ENCODE measurements at places on chromosomes 2 and 18.

DNA sequence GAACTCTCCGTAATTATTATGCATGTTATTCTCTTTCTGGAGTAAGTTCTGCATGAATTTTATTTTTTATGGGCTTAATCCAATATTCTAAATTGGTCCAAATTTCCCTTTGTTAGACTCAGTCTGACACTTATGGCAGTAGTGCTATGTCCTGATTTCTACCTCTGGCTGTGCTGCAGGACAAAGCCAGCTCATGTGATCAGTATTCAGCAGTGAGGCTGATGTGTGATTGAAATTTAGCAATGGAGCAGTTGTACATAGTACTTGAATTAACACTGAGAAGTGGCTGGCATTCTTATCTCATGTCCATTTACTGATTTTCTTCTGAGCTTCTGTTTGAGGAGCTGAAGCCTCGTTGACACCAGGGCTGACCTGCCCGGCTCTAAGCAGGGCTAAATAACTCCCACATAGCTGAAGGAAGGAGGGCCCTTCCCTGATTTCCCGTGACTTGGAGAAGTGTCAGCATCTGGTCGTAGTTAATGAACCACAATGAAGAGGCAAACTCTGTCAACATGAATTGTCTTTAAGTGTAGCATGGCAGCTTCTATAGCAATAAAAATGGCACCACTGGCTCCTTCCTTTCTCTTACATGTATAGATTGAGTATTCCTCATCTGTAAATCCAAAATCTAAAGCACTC lies 159.0 kb upstream of the RASGRP3 start:
- DNase-seq, result no peak

DNA sequence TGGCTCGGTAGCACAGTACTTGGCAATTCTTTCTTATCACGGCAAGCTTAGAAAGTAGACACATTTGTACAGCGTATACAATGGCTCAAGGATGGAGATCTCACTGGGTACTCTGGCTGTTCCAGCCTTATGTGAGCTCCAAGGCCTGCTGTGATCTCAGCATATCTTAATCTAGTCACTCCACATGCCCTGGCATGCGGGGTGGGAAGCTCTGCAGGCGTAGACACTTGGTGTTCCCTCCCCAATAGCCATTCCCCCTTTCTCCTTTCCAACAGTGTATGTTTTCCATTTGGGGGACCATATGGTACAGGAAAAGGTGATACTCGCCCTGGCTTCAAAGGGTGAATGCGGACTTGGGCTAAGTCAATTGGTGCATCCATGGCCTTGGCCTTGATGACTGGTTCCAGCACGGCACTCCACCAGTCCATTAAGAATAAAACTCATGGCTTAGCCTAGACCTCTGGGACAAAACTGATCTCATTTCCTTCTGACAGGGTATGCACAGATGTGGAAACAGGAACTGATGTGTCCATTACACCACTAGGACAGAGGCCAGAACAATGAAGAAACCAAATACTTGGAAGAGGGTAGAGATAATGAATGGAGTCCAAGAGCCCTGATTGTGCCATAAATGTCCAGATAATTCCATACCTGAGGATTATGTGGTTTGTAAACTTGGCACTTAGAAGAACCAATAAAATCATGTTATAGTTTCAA lies 28.4 kb downstream of the TGIF1 start:
- DNase-seq, result no peak

- DNase-seq, result no peak
Measured at GRCh38 chr2:9249020-9249800, 42.6 kb downstream of the ASAP2 start.

- no peak for DNase-seq
Measured at GRCh38 chr2:173858291-173858731, 106.9 kb downstream of the SP3 start.

DNA sequence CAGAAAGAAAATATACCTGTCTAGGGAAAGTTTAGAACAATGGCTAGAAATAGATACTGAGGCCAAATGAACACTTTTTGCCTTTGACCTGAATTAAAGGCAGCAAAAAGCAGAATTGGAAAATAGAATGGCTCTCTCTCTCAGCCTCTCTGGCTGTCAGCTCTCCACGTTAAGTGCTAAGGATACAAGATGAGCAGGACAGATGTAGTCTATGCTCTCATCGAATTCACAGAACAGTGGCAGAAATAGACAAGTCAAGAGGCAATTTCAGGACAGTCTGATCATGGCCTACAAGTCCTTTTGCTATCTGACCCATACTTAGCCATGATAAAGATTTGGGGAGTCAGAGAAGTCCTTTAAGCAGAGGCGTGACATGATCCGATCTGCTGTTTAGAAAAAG lies 120.2 kb upstream of the CREB1 start:
- DNase-seq, result no peak

- no peak for DNase-seq
Measured at GRCh38 chr2:226802573-226802972, 3.0 kb upstream of the IRS1 start.

DNA sequence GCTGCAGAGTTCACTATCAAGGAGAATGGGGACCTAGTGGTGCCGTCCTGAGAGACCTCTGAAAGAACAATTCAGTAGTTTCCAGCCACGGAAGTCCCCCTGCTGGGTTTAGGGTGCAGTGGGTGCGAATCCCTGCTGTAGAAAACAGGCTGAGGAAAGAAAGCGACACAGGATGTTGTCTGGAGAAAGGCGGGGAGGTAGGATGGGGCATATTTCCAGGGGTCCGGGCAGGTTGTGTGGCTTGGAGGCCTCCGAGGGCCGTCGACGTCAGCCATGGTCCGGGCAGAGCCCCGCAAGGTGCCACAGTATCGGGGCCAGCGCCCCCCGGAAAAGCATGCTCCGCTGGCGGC lies 807 bp upstream of the CREB1 start:
- no peak for DNase-seq

DNA sequence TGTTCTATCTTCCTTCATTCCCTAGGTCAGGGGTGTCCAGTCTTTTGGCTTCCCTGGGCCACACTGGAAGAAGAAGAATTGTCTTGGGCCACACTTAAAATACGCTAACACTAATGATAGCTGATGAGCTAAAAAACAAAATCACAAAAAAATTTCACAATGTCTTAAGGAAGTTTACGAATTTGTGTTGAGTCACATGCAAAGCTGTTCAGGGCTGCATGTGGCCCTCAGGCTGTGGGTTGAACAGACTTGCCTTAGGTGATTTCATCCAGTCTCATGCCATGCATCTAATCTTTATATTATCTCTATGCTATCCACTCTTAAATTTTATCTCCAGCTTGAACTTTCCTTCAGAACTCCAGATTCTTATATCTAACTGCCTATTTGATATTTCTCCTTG lies 80.1 kb downstream of the CCDC85A start:
- no peak for DNase-seq

DNA sequence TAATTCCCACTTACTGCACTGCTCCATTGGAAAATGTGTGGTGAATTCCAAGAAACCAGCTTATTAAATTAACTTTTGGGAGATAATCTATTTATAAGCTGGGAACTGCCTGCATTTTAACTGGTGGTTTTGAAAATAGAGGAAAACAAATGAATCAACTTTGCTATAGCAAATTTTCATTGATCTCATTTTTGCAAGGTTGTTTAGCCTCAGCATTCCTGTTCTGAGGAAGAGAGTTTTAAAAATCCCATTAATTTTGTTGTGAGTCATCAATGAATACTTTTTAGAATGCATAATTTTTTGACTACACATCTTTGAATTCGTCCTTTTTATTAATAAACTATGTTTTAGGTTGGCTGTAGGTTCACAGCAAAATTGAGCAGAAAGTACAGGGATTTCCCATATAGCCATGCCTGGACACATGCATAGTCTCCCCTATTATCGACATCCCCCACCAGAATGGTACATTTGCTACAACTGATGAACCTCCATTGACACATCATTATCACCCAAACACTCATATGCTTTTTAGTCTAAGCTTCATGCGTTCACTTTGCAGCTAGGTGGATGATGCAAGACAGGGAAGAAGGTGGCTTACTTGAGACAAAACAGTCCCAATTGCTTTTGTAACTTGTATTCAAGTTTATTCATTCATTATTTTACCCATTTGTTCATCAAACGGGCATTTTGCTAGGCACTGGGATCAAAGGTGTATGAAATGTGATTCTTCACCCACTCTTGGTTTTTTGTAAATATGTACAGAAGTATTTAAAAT lies 106.9 kb downstream of the ZNF521 start:
- DNase-seq, result no peak

DNA sequence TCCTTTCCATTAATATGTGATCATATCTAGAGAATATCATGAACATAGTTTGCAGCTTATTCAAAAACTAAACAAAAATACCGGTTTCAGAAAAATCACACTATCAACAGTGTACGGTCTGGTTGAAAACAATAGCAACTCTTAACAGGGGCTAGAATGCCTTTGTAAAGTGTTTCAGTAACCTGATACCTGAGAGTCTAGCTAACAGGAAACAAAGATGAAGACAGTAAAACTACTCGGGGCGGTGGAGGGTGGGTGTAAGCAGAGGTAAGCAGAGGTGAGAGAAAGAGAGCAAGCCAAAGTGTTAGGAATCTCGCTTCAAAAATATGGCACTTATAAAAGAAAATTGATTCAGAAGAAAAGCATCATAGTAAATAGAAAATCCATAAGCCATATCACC lies 109.0 kb upstream of the RGPD4 start:
- DNase-seq, result no peak

- DNase-seq, result peak; percentile 70
Measured at GRCh38 chr2:95276244-95276887, 2.1 kb downstream of the PROM2 start.

Measured in posterior vena cava (tissue), 2 donors.